ENCODE measurements at places on chromosomes 7 and 10. TPM values are rescaled to one million over a fixed set of nuclear protein-coding genes. Genes with fewer than 3 reads are reported as not detected.

PRSS58 gene
- total RNA-seq = not detected

CFAP69 gene
- 19.2 TPM for total RNA-seq

MPP7 gene
- 7.7 TPM for total RNA-seq

PRKCQ gene
- 3.7 TPM for total RNA-seq

DNA sequence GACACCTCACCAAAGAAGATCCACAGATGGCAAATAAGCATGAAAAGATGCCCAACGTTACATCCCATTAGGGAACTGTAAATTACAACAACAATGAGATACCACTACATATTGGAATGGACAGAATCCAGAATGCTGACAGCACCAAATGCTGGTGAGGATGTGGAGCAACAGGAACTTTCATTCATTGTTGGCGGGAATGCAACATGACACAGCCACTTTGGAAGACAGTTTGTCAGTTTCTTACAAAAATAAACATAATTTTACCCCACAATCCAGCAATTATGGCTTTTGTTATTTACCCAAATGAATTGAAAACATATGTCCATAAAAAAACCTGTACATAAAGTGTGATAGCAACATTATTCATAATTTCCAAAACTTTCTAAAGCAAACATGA lies 176.8 kb downstream of the C7orf25 start:
- no peak overlapping the region for H3K27ac ChIP-seq
- no peak overlapping the region for H3K4me3 ChIP-seq
- no peaks in the 10 kb centered on the region for H3K4me1 ChIP-seq
- no peaks in the 10 kb centered on the region for H3K36me3 ChIP-seq
- no peak for DNase-seq

DNA sequence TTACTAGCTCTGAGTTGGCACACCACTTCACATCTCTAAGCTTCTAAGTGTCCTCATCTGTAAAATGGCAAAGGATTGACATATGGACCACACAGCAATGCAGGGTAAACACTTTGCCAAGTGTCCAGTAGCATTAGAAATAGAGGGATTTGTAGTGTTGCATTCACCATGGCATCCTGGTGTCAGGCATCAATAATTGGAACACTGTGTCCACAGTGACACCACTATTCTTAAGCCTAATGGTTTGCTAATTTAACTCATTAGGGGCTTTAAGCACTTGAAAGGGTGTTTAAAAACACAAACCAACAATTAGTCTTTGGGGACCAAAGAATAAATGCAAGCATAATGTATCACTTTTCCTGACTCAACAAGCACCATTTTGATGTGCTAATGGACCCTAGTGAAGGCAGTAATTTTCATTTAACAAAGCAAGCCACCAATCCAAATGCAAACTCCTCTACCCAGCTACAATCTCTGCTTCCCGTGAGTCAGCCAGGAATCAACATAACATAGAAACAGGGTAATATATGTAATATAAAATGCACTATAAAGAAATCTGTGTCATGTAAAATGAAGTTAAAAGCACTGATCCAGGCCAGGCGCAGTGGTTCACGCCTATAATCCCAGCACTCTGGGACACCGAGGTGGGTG lies 75.9 kb downstream of the FAM204A start:
- H3K4me1 ChIP-seq = no peaks in the 10 kb centered on the region
- H3K4me3 ChIP-seq = no peak overlapping the region
- no peak overlapping the region for H3K27ac ChIP-seq
- H3K36me3 ChIP-seq = no peaks in the 10 kb centered on the region
- peaks cover 100% of the 10 kb centered on the region for H3K27me3 ChIP-seq

GRCh38 chr7:101722247-101722646 lies 93.2 kb upstream of the MYL10 start:
- no peak overlapping the region for H3K27ac ChIP-seq
- no peak overlapping the region for H3K4me3 ChIP-seq
- H3K4me1 ChIP-seq = no peaks in the 10 kb centered on the region
- no peaks in the 10 kb centered on the region for H3K27me3 ChIP-seq

GRCh38 chr10:58765910-58766309 lies 253.2 kb downstream of the BICC1 start:
- no peak for DNase-seq
- no peak overlapping the region for H3K27ac ChIP-seq
- no peaks in the 10 kb centered on the region for H3K36me3 ChIP-seq
- H3K27me3 ChIP-seq = no peaks in the 10 kb centered on the region

- no peak overlapping the region for H3K27ac ChIP-seq
- H3K4me3 ChIP-seq = no peak overlapping the region
- no peaks in the 10 kb centered on the region for H3K27me3 ChIP-seq
- DNase-seq = peak; percentile 80
Observed at GRCh38 chr7:79298145-79298760, 155.2 kb downstream of the MAGI2 start.

DNA sequence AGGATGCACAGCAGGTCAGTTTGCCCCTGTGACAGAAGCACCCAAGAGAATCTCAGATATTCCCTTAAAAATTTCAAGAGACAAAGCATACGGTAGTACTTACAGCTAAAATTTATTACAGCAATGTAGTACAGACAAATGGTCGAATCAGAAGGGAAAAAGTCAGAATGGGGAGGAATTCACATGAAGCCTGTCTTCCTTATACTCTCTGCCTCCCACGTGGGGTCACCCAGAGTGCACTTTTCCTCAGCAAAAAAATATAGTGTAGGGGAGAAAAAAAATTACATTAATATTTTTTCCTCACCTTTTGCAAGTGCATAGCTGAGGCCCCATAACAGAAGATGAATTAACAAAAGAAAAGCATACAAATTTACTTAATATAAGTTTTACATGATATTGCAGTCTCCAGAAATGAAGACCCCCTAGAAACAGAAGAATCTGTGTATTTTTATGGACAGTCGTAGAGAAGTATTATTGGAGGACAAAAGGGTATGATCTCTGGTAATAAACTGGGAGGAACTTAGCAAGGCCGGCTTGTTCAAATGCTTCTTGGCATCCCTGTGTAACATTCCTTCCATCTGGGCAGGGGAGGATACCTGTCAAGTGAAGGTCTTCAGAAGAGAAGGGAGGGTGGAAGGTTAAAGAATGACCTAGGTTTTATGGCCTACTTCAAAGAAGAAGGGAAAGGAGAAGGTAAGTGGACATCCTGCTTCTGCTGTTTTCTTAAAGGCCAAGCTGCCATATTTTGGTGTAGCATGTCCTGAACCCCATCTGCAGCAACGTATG lies 270.6 kb upstream of the MAGI2 start:
- H3K4me1 ChIP-seq = no peaks in the 10 kb centered on the region
- H3K4me3 ChIP-seq = no peak overlapping the region
- peak; percentile 27 for DNase-seq
- no peaks in the 10 kb centered on the region for H3K36me3 ChIP-seq
- H3K27ac ChIP-seq = no peak overlapping the region

DNA sequence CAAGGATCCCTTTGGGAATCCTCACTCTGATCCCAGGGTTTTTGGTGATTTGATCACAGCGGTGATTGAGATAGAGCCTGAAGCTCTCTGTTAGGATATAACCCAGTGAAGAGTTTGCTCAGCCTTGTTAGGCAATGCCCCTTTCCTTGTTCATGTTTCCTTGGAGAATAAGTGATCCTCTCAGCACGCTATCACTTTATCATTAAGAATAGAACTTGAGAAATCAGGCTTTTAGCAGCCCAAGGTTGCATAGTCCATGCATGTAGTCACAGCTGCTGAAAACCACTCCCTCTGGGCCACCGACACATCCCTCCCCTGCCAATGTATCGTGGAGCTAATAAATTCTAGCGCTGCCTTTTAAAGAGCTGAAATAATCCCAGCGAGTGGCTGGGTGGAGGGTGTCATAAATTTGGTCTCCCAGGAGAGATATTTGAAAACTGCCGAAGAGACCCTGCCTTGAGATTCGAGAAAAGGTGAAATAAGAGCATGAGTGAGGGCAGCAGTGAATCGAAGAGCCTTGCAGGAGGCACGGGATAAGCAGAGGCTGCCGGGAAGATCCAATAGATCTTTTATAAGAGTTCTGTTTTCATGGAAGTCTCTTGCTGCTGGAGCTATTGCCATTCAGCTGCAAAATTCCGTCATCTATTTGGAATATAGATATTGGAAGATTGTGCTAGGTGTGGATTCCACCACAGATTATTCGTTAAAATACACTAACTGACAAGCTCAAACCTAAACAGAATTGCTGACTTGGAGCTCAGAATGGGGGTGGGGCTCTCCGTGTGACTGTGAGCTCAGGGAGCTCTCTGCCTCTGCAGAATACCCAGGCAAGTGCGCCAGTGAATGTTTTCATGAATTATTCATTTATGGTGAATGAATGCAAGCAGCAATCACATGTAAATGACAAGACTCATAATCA lies 249.8 kb downstream of the TRIL start:
- no peak overlapping the region for H3K4me3 ChIP-seq
- H3K4me1 ChIP-seq = peaks cover 16% of the 10 kb centered on the region
- no peaks in the 10 kb centered on the region for H3K27me3 ChIP-seq
- H3K36me3 ChIP-seq = no peaks in the 10 kb centered on the region
- H3K27ac ChIP-seq = no peak overlapping the region

- H3K4me1 ChIP-seq = no peaks in the 10 kb centered on the region
- H3K27ac ChIP-seq = no peak overlapping the region
- H3K36me3 ChIP-seq = no peaks in the 10 kb centered on the region
Observed at GRCh38 chr10:90269699-90270098, 568.3 kb downstream of the KIF20B start.

All from cardiac muscle cell (in vitro differentiated cells and primary cell).